Fibroblast of the conjunctiva (primary cell): ENCODE measurements at places on chromosomes 13 and 19.
A peak's percentile ranks its signal among the peaks of the same experiment; 100 is the strongest.

GRCh38 chr13:31545616-31546015, 193.7 kb upstream of the RXFP2 start:
- no peak for DNase-seq

GRCh38 chr19:15198951-15199660, 1.7 kb downstream of the NOTCH3 start:
- no peak for DNase-seq

DNA sequence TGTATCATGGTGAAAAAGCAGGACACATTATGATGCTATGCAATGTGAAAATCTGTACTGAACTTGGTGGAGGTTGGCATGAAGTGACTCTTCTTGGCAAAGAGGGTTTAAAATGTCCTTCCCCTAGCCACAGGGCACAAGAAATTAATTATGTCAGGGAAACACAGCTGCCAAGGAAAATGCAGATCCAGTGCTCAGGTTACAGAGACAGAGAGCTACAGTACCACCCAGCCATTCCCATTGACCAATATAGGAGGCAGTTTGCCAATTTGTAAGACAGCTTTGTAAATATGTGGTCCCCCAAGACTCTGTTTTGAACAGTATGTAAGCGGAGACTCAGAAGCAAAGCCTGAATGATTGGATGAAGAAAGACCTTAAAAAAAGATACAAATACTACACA, 69.4 kb upstream of the KLF12 start:
- peak; percentile 82 for DNase-seq

- DNase-seq = no peak
Measured at GRCh38 chr19:50479761-50480251, 3.2 kb upstream of the GARIN5A start.

- DNase-seq = no peak
Measured at GRCh38 chr13:101579281-101579802, 126.9 kb downstream of the ITGBL1 start.

DNA sequence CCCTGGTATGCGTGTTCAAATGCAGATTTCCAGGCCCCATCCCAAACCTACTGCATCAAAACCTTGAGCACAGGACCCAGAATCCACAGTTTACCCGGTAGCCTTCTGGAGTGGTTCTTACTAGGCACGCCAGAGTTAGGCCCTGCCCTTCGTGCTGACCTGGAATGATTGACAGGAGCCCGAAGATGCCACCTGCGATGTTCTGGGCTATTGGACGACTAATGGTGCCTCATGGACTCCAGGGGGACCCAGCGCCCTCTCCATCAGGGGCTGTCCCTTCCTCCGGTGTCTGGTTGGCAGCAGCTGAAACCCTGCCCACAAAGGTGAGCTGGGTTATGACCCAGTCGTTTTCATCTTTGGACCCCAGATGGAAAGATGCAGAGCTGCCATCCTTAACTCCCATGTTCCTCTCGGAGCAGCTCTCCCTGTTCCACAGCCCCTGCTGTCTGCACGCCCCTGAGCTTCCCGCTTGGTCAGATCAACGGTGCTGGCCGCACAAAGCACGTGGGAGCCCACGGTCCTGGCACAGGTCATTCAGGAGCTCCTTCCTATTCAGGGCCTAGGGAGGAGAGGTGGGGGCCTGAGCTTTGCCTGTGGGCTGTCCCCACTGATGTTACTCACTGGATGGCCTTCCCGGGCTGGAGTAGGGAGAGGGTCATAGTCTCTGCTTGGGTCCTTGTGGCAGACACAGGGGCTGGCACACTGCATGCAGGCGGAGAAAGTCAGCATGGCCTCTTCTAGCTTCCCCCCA, 65.8 kb downstream of the GPR12 start:
- no peak for DNase-seq

DNA sequence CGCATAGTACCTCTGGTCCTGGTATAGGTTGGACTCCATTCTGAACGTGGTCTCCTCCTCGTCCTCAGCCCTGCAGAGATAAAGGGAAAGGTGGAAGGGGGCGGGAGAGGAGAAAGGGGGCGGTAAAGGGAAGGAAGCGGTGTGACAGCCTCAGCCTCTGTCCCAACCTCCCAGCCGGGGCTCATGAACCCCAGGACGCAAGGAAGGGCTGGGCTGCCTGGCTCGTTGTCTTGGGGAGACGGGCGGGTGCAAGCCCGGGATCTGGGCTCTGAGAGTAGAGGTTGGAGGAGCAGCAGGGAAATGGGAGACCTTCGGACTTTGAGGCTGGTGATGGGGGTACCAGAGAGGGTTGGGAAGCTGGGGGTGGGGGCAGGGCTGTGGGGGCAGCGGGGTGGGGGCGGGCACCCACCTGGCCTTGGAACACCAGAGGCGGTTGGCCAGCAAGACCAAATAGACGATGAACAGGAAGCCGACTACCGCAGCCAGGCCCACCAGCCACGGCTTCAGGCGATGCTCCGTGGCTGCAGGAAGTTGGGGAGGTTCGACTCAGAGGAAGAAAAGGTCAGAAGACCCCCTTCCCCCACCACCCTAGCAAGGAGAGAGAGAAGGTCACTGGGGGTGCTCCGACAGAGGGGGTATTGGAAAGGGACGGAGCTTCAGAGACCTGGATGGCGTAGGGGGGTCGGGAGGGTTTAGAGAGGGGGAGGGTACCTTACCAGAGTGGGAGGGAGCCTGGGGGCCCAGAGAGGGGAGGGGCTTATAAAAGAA, 1.7 kb downstream of the SMIM24 start:
- no peak for DNase-seq

DNA sequence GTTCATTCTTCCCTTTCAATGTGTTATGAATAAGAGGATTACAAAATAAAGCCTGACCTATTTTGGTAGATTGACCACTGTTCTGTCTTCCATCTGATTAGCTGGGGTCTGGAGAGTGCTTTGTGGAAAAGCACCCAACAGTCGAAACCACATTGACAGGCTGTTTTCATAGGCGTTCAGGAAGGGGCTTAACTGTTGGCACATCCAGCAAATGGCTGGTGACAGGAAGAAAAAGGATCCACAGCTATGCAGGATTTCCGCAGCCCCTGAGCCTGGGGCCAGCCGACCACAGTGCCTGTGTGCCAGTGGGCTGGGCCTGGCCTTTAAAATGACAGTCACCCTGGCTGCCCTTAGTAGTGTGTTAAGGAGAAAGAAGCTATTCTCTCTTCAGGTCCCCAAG, 113.3 kb downstream of the SIPA1L3 start:
- no peak for DNase-seq

DNA sequence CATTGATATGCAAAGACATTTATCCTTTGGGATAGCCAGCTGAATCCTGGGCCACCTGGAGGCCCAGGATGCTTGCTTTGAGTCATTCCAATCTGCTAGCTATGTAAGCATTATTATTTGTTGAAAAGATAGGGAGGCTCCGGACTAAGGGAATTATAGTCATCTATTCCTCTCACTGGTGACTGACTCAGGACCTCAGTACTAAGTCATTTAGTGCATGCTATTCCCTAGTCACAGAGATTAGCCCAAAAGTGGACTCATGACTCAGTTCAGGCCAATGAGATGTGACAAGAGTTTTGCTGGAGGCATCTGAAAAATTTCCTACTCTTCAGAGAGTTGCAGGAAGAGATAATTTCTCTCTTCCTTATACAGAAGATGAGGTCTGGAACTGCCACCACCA, 67.9 kb upstream of the ITM2B start:
- no peak for DNase-seq

DNA sequence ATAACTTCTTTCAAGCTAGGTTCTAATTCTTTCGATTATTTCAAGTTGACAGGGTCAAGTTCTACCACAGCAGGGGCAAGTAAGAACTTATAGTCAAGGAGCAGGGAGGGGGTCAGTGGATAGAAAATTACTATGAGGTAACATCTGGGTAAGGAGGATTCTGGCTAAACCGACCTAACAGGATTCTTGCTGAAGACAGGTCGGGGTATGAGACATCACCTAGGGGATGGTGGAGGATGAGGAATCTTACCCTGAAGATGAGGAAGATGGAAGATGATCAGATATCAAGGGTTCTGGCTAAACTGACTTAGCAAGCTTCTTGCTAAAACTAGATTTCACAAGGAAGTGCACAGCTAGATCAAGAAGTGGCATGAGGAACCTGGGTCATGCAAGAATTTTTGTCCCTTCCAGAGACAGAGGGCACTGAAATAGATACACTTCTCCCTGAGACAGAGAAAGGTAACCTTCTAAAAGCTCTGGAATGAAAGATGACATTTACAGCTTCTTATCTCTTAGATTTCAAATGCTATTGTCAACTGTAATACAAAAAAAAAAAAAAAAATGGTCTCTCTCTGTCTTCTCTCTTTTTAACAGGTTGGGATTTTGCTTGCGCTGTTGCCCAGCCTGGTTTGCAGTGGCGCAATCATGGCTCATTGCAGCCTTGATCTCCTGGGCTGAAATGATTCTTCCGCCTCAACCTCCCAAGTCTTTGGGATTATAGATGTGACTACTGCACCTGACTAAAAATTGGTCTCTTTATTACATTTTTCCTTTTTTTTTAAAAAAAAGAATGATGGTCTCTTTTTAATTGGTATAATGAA, 9.6 kb upstream of the METTL21C start:
- DNase-seq = no peak

DNA sequence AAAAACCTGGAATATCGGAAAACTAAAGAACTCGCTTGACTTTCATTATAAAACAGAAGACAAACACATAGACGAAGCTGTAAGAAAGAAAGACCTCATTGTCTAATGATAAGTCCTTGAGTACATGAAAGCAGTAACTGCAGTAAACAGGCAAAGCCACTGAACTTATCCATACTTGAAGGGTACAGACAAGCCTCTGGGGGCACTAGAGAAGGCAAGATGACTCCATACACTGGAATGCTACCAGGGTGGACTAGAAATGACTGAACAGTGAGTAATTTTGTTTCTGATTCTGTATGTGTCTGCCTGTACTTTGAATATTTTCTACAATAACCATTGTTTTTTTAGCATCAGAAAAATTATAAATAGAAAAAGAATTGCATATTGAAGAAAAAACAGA, 507.9 kb downstream of the UQCRFS1 start:
- DNase-seq = peak; percentile 67

DNA sequence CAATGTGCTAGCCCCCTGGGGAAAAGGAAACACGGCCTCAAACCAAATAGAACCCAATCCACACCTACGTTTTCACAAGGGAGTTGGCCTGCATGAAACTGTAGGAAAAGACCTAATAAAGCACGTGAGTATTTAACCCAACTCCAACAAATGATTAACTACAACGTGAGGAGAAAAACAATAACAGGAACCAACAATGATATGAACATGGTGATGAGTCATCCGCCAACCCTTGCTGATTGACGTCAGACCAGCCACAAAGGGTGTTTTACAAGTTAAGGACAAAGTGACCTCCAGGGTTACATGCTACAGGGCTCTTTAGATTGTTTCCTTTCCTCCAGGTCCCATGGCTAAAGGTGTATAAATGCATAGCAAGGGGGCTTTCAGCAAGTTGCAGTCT, 460.5 kb downstream of the COG6 start:
- DNase-seq = peak; percentile 49

DNA sequence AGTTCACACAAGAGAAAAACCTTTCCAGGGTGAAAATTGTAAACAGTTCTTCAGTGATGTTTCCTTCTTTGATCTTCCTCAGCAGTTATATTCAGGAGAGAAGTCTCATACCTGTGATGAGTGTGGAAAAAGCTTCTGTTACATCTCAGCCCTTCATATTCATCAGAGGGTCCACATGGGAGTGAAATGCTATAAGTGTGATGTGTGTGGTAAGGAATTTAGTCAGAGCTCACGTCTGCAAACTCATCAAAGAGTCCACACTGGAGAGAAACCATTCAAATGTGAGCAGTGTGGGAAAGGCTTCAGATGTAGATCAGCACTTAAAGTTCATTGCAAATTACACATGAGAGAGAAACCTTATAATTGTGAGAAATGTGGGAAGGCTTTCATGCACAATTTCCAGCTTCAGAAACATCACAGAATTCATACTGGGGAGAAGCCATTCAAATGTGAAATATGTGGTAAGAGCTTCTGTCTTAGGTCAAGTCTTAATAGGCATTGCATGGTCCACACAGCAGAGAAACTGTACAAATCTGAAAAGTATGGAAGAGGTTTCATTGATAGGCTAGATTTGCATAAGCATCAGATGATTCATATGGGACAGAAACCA, 6.9 kb downstream of the ZNF222 start:
- DNase-seq = no peak

DNA sequence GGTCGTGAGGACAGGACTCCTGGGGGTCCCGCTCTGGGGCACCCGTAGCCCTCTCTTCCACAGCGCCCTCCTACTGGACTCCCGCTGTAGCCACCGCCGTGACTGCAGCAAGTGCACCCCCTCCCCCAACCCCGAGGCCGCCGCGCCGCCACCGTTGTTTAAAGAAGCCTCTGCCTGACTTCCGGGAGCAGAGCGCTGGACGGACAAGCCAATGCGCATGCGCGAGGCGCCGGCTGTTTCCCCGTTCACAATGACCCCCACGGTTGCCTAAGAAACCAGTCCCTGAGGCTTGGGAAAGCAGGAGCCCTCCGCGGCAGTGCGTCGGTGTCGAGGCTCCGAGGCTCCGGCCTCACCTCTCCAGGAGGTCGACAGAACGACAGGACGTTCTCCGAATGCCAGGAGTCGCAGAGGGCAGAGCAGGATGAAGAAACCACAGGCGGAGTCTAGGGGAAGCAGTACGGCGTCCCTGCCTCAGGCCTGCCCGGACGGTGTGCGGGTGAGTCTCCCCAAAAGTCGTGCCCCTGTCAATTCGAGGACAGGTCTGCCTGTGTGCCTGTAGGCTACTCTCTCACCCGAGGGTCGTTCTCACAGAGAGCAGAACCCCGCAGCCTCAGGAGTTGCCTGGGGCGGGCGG, 70.5 kb upstream of the ZNF420 start:
- peak; percentile 5 for DNase-seq

DNA sequence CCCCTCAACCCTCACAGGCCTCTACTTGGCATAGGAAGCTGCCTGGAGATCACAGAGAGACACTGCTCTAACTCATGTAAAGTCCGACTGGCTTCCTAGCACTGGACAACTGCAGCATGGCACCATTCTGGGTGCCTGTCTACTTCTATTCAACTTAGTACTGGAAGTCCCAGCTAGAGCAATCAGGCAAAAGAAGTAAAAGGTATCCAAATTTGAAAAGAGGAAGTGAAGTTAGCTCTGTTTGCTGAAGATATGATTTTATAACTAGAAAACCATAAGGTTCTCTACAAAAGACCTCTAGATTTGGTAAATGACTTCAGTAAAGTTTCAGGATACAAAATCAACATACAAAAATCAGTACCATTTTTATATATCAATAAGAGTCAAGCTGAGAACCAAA, 1017.6 kb downstream of the PCDH9 start:
- no peak for DNase-seq

DNA sequence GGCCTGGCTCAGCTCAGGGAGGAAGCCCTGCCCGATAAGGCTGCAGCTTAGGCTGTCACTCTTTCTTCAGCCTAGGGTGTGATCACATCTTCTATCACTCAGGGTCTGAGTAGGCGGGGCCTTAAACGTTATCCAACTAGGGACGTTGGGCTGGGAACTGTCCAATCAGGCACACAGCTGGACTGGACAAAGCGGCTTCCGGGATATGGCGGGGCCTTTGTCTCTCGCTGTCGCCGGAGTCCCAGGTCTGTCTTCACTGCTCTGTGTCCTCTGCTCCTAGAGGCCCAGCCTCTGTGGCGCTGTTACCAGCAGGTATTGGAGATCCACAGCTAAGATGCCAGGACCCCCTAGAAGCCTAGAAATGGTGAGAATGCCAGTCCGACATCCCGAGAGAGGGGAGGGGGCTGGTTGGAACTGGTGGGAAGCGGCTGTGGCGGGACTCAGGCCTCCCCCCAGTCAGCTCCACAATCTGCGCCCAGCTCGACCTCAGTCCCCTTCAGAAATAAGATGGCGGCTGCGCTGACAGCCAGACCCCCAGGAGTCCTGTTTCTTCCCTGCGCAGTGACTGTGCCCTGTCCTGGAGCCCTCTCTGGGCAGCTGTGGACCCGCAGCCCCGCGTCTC, at the start of gene ZNF254:
Gene ZNF254 (plus strand): TSS at position 214 of the 622 bp plus-strand sequence. CDS start 121 bp downstream, at position 335.
- DNase-seq = peak; percentile 92

GRCh38 chr13:99854366-99854765, 117.2 kb downstream of the ZIC5 start:
- no peak for DNase-seq
